Inflammatory macrophage treated with lipopolysaccharide for 1 hour (primary cell): ENCODE measurements at places on chromosomes 1 and 21.

- DNase-seq, result no peak
Measured at GRCh38 chr1:63819795-63820194, 46.0 kb downstream of the ROR1 start.

- DNase-seq, result no peak
Measured at GRCh38 chr21:38203229-38203628, 53.6 kb upstream of the KCNJ15 start.

DNA sequence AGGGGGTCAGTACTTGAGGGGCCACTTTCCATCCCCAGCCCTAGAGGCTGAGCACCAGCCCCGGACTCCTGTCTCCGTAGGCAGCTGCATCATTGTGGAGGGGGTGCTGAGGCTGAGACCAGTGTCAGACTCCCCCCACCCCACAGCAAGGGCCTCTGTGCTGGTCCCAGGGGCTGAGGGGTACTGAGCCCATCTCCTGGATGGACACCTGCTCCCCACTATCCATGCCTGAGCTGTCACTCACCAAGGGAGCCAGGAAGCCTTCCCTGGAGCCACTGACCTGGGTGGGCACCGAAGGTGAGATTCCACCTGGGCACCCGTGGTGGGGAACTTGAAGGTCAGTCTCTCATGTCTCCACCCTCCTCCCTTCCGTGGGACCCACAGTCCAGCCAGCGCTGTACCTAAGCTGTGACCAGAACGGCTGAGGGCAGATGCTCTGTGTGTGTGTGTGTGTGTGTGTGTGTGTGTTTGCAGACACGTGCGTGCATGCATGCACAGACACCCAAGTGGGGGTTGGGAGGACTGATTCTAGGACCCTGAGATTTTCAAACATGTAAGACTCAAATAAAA, 9.3 kb downstream of the DISP3 start:
- no peak for DNase-seq

GRCh38 chr1:89896105-89896942, 75.5 kb downstream of the LRRC8D start:
- DNase-seq, result no peak

DNA sequence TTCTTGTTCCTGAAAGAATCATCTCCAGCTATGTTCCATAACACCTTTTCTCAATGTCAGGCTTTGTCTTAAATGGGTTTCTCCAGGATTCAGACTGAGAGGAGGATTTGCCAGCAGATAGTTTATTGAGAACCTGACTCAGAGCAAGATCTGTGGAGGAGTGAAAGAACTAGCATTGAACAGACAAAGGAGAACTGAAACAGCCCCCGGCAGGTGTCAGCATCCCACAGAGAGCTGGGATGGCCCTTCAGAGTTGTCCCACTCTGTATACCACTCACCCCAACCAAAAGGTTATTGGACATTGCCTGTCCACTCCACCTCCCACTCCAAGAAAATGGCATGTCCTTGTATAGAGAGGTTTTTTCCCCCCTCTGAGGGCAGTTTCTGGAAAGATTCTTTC, 270.7 kb downstream of the PAPPA2 start:
- no peak for DNase-seq

DNA sequence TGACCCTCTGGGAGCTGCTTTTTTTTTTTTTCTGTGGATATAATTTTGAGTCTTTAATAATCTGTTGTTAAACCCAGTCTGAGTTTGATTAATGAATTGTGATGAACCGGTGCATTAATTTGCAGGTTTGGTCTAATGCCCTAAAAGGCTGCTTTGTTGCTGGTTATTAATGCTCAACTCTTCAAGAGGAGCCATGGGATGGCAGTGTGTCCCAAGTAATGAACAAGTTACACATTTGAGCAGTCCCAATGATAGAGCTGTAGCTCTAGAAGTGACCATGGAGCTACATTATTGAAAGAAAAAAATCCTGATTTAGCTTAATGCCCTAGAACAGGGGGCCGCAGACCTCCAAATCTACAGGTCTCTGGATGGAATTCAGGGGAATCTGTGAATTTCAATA, 53.1 kb downstream of the RWDD3 start:
- DNase-seq, result no peak

DNA sequence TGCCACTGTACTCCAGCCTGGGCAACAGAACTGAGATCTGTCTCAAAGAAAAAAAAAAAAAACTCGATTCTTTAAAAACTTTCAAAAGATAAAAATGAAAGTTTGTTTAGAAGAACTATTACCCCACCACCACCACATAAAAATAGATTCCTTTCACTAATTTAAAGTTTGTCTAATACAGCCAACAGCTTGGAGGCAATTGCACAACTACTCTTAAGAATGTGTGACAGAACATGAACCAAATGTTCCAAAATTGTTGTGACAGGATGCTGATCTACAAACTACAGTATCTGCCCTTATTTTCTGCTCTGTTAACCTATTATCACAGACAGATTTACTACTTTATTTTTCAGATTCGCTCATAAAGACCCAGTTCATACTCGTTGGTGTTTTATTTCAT, 5.5 kb upstream of the TGFBR3 start:
- DNase-seq, result no peak
